ENCODE measurements at places on chromosomes 3 and 15.
A peak's percentile ranks its signal among the peaks of the same experiment; 100 is the strongest.

- no peak for DNase-seq
Measured at GRCh38 chr3:129602309-129602708, 4.2 kb downstream of the PLXND1 start.

GRCh38 chr3:13600950-13601691 is 52.2 kb downstream of the FBLN2 start:
- no peak for DNase-seq

GRCh38 chr15:20348291-20348899 is 193.2 kb downstream of the GOLGA6L6 start:
- DNase-seq = no peak

GRCh38 chr3:105154692-105155091 is 212.0 kb upstream of the ALCAM start:
- no peak for DNase-seq

GRCh38 chr3:127967316-127967715 is 52.3 kb downstream of the KBTBD12 start:
- DNase-seq = no peak

DNA sequence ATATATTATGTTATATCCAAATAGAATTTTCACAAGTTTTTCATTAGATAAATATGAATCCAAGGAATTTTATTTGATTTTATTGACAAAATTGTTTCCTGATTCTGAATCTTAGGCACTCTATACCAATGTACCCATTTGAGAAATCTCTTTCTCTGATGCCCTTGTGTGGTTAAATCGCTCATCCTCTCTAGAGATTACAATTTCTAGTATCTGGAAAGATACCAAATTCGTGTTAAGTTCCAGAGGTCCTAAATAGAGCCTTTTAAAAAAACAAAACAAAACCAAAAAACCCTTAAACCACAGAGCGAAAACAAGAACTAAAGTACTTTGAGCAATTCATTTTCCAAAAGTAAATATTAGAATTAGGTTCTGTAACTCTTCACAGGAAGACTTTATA is 20.0 kb downstream of the SATB1 start:
- DNase-seq = no peak

GRCh38 chr3:49157289-49157688 is 8.8 kb downstream of the CCDC71 start:
- DNase-seq = no peak

- DNase-seq = no peak
Measured at GRCh38 chr15:100686021-100686724, 83.8 kb downstream of the ASB7 start.

- DNase-seq = no peak
Measured at GRCh38 chr3:106114848-106115247, 246.0 kb upstream of the CBLB start.

- no peak for DNase-seq
Measured at GRCh38 chr3:16211176-16211904, 36.9 kb downstream of the GALNT15 start.

DNA sequence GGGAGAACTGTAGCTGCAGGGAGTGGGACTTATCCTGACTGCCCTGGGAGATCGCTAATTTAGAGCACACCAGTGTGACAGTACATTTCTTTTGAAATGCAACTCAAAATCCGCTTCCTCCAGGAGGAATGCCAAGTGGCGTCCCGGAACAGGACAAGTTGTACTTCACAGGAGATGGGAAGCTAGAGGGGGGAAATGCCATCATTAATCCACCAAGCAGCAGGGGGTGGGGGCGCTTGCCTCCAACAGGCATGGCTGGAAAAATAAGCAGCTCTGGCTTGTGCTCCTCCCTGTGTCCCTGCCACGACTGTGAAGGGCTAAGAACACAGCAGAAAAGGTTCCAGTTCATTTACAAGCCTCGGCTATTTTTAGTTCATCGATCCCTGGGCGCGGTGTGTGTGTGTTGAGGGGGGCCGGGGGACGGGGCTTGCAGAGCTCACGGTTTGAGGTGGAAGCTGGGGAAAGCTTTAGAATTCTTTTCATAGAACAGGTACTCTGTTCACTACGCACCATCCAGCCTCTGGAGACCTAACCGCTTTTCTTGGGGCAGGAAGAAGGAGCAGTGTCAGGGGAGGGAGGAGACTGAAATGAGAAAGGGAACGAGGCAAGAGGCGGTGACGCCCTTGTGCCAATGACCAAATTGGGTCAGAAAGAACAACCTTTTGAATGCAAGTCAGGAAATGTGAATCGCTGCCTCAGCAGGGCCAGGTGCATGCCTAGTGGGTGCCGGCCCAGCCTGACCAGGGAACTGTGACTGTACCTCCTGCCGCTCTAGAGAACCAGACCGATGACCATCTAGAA is 51.8 kb upstream of the DGKG start:
- peak; percentile 93 for DNase-seq

DNA sequence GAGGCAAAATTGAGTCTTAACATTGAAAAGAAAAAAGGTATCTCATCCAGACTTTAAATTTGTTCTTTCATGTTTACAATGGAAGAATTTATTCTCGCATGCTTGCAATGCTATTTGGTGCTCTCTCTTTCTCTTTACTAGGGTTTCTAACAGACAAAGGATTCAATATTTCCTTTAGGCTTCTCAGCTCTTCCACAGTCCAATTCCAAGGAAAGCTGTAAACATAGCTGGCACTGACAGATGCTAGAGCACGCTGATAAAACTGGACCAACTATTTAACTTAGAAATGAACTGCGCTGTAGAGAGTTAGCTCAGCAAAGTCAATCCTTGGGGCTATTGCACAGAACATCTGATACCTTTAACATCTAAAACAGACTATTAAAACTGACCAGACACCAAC is 81.3 kb downstream of the PDZRN3 start:
- DNase-seq = no peak

DNA sequence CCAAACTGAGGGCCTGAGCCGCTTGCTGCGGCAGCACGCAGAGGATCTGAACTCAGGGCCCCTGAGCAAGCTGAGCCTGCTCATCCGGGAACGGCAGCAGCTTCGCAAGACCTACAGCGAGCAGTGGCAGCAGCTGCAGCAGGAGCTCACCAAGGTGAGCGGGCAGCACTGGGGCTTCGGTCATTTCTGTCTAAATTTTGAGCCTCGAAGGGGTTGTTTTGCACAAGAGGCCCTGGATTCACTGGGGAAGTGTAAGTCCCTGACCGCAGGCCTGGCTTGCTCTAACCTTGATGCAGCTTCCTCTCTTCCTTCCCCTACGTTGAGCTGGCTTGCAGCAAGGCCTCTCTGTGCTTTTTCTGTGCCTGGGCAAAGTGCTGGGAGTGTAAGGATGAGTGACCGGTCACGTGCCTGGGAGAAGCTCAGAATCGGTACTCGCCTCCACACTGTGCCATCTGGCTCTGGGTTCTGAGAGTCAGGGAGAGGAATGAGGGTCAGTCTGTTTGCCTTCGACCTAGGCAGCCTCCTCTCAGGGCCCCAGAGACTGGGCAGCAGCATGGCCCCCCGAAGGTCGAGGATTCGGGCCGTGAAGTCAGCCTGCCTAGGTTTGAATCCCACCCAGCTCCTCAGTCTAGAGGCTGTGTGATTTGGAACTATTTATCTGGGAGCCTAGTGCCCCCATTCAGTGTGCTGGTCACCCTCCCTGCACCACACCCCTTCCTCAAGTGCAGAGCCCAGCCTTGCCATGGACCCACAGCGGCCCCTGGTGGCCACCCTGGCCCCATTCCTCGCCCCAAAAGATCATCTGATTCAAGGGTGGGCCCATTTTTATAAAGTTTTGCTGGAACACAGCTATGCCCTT is 1.4 kb downstream of the FES start:
- no peak for DNase-seq

- no peak for DNase-seq
Measured at GRCh38 chr3:127758013-127758412, 64.3 kb downstream of the MGLL start.

DNA sequence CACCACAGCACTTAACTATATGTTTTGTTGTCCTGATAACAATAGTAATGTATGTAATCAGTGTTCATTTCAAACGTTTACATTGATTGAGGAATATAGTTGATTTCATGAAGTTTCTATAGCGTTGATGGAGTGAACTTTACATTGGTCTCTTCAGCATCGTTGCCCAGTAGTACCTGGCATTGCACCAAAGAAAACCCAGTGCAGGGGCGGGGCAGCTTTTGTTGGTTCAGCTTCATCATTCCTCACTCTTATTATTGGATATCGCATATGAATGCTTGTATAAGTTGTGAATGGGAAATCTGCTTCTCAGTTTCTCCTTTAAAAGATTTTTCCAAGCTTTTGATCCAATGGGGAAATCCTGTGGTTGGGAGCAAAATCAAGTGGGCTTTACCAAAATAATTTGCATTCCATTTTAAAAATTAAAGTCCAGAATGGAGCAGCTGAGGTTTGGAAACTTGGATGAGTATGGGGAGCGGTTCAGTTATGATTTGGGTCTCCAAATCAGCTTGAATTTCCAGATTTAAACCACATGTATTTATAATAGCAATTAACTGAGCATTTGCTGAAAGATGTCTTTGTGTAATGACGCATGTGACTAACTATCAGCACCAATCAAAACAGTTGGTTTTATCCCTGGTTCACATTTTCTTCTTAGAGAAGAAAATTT is 213.7 kb downstream of the ALCAM start:
- no peak for DNase-seq

DNA sequence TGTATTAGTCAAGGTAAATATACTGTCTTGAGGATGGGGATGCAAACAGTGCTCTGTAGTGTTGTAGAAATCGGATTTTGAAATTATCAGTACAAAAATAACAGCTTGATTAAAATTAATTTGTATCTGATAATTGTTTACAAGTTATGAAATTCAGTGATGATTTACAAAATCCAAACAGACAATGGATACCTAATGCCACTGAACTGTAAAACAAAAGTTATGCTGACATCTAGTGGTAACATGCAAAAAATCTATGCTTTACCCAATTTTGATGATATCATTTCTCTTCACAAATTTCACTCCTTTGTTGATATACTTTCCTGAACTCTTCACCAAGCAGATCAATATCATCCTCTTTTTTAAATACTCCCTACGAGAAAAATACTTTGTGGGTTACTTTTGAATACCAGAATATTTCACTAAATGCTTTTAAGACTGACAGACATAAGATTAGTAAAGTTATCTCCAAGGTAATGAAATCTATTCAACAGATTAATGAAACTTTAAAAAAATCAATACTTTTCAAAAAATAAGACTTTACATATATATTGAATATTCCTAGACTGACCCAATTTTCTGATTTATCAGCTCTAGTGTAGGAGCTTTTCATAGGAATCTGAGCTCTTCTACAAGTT is 36.0 kb downstream of the MNS1 start:
- no peak for DNase-seq

DNA sequence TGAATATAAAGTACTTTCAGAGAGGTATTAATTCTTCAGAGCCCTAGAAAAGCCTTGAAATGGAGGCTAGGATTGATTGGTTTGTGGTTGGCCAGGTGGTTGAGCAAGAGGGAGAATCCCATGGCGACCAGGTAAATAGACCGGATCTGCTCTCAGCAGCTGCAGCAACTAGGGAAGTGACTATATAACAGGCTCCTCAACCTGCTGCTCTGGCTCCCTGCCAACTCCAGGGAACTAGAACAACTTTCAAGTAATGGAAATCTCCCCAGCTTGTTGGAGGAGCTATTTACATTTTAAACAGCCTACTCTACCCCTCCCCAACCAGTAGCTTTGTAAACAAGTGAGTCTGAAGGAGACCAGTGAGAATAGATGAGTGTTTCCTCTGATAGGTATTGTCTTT is 121.8 kb upstream of the CADM2 start:
- peak; percentile 84 for DNase-seq

- DNase-seq = no peak
Measured at GRCh38 chr3:115982629-115983028, 359.3 kb downstream of the GAP43 start.

GRCh38 chr15:75648156-75649000 is 666 bp downstream of the SNX33 start:
- DNase-seq = no peak

DNA sequence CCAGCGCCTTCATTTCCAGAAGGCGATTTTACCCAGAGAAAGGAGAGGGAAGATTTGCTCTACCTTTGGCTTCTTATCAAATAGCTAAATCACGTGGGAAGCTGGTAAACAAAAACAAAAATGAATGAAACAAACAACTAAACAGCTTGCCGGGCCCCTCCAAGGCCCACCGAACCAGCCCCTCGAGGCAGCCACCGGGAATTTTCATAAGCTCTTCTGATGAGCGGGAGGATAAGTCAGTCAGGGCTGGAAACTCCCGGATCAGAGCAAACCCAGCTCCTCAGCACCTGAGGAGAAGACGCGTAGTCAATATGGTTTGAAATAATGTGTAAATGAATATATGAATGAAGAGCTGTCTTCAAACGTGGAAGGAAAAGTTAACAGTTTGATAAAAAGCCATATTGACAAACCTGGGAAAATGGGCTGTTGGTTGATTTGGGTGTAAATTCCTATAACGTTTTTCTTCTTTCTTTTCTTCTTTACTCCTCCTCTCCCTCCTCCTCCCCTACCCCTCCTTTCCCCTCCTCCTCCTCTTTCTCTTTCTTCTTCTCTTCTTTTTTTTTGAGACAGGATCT is 10.7 kb downstream of the RPLP1 start:
- no peak for DNase-seq

DNA sequence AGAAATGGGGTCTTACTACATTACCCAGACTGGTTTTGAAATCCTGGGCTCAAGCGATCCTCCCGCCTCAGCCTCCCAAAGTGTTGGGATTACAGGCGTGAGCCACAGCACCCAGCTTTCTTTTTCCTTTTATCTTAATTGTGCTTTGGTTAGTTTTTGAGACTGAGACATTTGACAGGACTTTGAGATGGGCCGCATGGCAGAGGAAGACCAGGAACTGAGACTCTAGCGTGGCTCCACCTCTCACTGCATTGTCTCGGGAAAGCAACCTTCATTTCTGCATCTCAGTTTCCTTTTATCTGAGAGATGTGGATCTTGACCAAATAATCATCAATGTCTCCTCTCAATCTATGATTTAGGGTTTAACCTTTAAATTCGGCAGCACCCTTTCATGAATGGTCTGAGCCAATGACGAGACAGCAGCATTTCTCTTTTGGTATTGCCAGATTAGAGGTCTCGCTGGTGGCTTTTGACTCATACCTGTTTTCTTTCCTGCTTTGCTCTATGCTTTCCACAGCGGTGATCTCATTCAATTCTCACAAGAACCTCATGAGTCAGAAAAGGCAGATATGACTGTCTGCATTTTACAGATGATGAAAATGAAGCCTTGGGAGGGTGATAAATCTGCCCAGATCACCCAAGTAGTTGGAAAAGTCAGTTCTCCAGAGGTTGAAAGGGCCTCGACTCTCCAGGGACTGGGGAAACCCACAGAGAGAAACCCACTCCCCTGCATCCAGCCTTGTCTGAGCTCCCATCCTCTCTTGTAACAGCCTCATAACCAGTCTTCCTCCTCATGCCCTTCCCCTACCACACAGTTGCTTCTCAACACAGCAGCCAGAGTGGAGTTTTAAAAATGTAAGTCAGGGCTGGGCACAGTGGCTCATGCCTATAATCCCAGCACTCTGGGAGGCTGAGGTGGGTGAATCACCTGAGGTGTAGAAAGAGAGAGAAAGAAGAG is 84.8 kb upstream of the FOXB1 start:
- DNase-seq = no peak

- DNase-seq = no peak
Measured at GRCh38 chr3:146638718-146639117, 33.6 kb upstream of the PLSCR5 start.

Measured in NCI-H187 treated with DMSO at 0.1 percent for 48 hours (cell line).